ENCODE measurements at places on chromosomes 7 and 10. TPM values are rescaled to one million over a fixed set of nuclear protein-coding genes. Genes with fewer than 3 reads are reported as not detected.

Gene NUTM2E
- not detected for total RNA-seq

Gene SPOCK2
- total RNA-seq: 3.1 TPM

Gene PLAU
- 8.6 TPM for total RNA-seq

Gene PON1
- not detected for total RNA-seq

Gene EXOC6
- 760 TPM for total RNA-seq

Gene CXCL12
- total RNA-seq: 106 TPM

Gene IFIT2
- 7.7 TPM for total RNA-seq

Gene DKK1
- total RNA-seq: 32.0 TPM

Gene HNRNPF
- total RNA-seq: 148 TPM

Gene TAS2R41
- not detected for total RNA-seq

Gene PILRB
- 43.8 TPM for total RNA-seq

Gene ERVW-1
- not detected for total RNA-seq

Gene ANKRD1
- not detected for total RNA-seq

Gene AMPH
- 40.1 TPM for total RNA-seq

Gene MKI67
- 6.5 TPM for total RNA-seq

Gene C10orf62
- 0.94 TPM for total RNA-seq

Gene ZNF679
- total RNA-seq: not detected

Gene JCAD
- total RNA-seq: 112 TPM

Gene AOAH
- 6.4 TPM for total RNA-seq

Gene TAS2R5
- total RNA-seq: 4.1 TPM

Gene MMD2
- total RNA-seq: not detected

Gene AKR1C2
- 295 TPM for total RNA-seq

Gene TACC2
- total RNA-seq: 22.2 TPM

Gene SPDYE8
- total RNA-seq: not detected

Gene STMP1
- 20.5 TPM for total RNA-seq

Gene HOXA11
- total RNA-seq: 4.1 TPM

Gene PIK3CG
- total RNA-seq: 20.1 TPM

Gene LRGUK
- total RNA-seq: 2.2 TPM

Gene NAT16
- not detected for total RNA-seq

Gene NPC1L1
- not detected for total RNA-seq

Gene PDE6C
- total RNA-seq: not detected

Gene CYP2C18
- not detected for total RNA-seq

Gene ITGB8
- total RNA-seq: 0.57 TPM

Gene ADAP1
- total RNA-seq: 8.9 TPM

Gene RNF148
- 2.6 TPM for total RNA-seq

Gene ZFAND2A
- total RNA-seq: 27.9 TPM

Gene MEIG1
- not detected for total RNA-seq

Gene NOM1
- total RNA-seq: 12.7 TPM

Gene PSD
- total RNA-seq: 0.75 TPM

Gene HYAL4
- total RNA-seq: not detected

All from subcutaneous adipose tissue (tissue), 4 donors.